ENCODE measurements at places on chromosomes 3 and 15.

DNA sequence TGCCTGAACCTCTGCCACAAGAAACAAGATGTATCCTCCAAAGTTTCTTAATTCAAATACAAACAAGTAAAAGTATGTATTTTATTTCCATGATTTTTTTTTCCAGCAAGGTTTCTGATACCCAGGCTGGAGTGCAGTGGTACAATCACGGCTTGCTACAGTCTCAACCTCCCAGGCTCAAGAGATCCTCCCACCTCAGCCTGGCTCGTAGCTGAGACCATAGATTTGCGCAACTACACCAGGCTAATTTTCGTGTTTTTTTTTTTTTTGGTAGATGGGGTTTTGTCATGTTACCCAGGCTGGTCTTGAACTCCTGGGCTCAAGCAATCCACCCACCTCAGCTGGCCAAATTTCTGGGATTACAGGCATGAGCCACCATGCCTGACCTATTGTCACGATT is 12.2 kb upstream of the VEPH1 start:
- no peak for DNase-seq

GRCh38 chr15:90161950-90162361 is 39.2 kb upstream of the SEMA4B start:
- no peak for DNase-seq

GRCh38 chr3:133158686-133159085 is 120.5 kb downstream of the TMEM108 start:
- DNase-seq, result no peak

- DNase-seq, result no peak
These were observed 15.9 kb downstream of the CD200R1 start for GRCh38 chr3:112958811-112959560.

- no peak for DNase-seq
These were observed 13.9 kb upstream of the SLC41A3 start for GRCh38 chr3:126097801-126098200.

- no peak for DNase-seq
These were observed 44.6 kb downstream of the ROBO2 start for GRCh38 chr3:77084511-77084910.

DNA sequence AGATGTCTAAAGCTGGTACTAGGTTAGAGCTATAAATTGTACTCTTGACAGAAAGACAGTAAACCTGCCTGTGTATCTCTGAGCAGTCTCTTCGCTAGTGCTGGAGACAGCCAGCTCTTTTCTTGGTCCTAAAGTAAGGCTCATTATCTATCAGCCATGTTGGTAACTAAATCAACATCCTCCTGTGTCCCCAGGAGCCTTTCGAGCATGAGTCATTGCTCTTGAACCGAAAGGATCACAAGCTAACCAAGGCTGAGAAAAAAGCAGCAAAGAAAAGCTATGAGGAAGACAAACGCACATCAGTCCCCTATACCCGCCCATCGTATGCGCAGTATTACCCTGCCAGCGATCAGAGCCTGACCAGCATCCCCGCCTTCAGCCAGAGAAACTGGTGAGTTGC is 25.0 kb upstream of the TEX264 start:
- no peak for DNase-seq

GRCh38 chr15:47399100-47399499 is 318.2 kb upstream of the SEMA6D start:
- no peak for DNase-seq

DNA sequence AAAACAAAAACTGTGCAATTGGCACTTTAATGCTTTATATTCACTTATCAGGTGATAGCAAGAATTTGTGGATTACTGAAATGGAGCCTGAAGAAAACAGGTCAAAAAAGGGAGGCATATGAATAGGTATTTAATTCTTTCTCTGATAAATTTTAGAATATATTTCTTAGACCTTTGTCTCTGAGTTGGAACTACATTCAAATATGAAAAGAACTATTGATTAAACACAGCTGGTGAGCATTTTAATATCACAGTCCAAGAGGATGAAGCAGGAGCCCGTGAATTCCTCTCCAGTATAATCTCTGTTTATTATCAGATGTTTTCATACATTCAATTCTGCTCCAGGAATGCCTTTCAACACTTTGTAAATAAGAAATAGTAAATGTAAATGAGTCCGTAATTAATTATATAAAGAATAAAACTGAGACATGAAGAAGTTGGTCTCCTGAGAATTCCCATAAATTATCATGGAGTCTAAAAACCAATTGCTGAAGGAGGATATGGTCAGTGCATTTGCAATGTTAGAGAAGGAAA is 86.3 kb upstream of the ARHGEF26 start:
- DNase-seq, result no peak

DNA sequence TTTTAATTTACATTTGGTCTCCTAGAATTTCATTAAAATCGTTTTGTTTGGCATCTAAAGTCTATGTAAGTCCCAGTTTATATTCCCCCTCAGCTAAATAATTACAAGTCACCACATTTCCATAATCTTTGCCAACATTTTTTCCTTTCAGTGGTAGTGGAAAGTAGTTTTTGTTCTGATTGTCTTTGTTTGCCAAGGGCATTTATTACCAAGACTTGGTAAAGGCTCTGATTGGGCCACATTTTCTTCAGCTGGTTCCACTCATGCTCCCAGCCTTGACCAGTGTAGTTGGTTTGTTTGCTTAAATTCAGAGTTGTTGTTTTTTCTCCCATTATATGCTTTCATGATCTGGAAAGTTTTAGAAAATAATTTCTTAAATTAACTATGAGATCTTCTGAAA is 153.4 kb upstream of the MME start:
- DNase-seq, result no peak

DNA sequence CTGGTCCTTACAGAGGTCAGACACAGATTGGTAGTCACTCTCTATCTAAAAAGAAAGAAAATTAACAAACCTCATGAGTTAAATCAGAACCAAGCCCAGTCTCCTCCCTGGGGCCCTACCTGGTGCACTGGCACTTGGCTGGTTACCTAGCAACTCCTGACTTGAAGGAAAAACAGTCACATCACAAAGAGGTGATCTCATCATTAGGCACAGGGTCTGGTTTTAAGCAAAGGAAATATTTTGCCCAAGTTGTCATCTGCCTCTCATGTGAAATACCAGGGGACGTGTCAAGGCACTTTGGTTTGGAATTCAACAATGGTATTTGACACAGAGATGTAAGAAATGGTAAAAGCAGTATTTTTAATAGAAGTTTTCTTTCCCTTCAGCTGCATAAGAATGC is 47.7 kb upstream of the FMN1 start:
- DNase-seq, result no peak

GRCh38 chr3:185717627-185718402 is 107.0 kb downstream of the IGF2BP2 start:
- DNase-seq, result no peak

DNA sequence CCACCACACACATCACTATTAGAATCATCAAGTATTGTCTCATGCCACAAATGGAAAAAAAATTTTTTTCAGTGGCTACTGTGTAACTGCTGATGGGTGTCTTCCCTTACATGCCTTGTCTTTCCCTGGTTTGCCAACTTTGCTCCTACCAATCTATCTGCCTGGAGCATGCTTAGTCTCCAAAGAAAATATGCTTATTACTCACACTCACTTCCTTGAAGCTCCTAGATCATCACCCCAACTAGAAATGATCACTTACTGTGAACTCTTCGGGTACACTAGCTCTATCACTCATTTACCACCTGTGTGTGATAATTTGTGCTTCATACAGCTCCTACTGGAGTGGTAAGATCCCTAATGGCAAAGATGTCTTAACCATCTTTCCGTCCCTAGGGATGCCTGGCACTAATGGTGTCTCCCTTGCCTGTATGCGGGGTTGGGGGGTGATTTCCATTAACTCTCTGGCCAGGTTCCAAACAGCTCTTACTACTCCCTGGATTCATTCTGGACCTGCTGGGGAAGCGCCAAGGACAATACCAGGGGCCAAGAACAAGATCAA is 799 bp downstream of the VPS33B start:
- no peak for DNase-seq

DNA sequence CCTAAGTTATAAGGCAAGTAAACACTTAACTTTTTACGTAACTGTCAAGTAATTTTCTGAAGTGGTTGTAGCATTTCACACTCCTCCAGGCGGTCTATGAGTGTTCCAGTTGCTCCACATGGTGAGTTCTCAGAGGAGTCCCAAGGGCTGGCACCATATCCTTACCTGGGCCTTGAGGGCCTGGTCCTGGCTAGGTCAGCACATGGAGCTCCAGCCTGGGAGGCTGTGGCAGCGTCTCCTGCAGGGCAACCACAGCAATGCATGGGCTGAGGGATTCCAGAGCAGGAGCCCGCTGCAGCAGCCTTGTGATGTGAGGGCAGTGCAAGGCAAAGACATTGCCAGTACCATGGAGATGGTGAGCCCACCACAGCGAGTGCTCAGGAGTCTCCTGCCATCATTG is 32.2 kb upstream of the LYZL4 start:
- DNase-seq, result no peak

DNA sequence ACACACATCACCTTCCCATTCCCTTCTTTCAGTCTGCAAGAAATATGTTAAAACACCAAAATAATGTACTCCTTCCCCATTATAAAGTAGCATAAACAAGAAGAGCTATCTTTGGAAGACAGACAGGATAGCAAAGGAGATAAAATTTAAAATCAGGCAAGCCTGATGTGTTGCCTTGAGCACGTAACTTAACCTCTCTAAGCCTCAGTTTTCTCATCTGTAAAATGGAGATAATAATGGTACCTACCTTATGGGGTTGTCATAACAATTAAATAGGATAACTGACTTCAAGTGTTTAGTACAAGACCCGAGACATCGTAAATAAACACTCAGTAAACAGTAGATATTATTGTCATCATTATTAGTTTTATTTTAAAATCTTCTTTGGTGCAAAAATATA is 142.4 kb downstream of the NR1D2 start:
- DNase-seq, result no peak

- no peak for DNase-seq
These were observed 125.8 kb downstream of the TNIK start for GRCh38 chr3:171334465-171334811.

DNA sequence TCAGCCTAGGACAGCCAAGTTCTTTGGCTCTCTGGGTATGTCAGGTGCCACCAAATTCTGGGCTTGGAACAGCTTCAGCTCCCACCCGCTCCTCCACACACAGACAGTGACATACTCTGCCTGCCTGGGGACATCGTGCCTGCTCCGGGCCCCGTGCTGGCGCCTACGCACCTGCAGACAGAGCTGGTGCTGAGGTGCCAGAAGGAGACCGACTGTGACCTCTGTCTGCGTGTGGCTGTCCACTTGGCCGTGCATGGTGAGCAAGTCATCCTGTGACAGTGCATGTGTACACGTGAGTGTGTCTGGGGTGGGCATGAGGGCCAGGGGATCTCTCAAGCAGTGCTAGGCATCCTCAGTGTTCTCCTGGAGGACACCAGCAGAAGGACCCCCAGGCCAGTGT is 922 bp downstream of the IL17RC start:
- no peak for DNase-seq

- no peak for DNase-seq
These were observed 85.2 kb upstream of the PRR23E start for GRCh38 chr3:127107491-127108375.

DNA sequence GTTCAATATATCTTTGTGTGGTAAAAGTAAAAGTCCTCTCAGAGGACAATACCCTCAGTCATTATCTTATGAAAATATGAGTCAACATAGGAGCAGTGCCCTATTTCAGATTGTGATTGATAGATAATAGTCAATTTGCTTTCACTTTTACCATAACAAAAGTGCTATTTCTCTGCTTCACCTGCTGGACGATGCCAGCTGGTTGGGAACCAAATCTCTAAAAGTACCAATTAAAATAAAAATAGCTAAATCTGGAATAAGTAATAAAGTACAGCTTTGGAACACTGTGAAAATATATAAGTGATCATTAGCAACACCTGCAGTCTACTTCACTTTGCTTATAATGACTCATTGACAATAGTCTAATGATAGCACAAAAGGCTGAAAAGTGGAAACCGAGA is 390.3 kb upstream of the AGTR1 start:
- no peak for DNase-seq

DNA sequence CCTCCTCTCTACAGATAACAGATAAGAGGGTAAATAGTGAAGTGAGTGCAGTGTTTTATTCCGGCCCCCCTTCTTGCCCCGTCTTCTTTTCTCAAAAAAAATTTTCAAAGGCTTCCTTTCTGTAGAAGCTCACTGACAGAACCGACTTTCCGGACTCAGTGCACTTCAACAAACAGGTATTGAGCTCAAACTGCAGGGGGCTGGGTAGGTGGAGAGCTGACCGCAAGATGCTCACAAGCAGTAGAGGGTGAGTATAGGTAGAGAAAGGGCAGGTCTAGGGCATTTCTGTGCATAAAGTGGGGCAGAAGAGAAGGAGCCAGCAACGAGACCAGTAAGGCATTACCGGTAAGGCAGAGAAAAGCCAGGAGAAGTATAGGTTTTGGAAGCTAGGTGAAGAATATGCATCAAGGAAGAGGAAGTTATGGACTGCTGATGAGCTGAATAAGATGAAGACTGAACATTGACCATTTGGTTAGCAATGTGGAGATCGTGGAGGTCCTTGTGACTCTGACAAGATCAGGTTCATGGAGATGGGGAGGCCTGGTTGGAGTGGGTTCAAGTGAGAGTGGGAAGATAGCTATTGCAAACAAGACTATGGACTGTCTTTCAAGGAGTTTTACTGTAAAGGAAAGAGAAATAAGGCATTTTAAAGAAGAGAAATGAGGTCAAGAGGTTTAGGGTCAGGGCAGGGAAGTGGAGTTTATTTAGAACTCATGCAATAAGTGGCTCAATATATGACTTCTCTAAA is 97.4 kb downstream of the ST6GAL1 start:
- DNase-seq, result no peak

GRCh38 chr15:49720261-49720660 is 99.4 kb downstream of the DTWD1 start:
- DNase-seq, result no peak

- DNase-seq, result no peak
These were observed 59.3 kb upstream of the ABHD10 start for GRCh38 chr3:111919370-111920065.

Measured in left forelimb (tissue), 1 donor.